ENCODE measurements at places on chromosomes 16 and 17. TPM values are rescaled to one million over a fixed set of nuclear protein-coding genes. Genes with fewer than 3 reads are reported as not detected.

GRCh38 chr16:52283018-52283417, 263.9 kb downstream of the TOX3 start:
- no peaks in the 10 kb centered on the region for H3K4me1 ChIP-seq
- H3K27me3 ChIP-seq = 0 out of 2 replicates have a peak, but pooled peaks cover 2% of the 10 kb centered on the region
- H3K27ac ChIP-seq = no peak overlapping the region
- no peak for DNase-seq

GRIN2C gene
- not detected for total RNA-seq

DNA sequence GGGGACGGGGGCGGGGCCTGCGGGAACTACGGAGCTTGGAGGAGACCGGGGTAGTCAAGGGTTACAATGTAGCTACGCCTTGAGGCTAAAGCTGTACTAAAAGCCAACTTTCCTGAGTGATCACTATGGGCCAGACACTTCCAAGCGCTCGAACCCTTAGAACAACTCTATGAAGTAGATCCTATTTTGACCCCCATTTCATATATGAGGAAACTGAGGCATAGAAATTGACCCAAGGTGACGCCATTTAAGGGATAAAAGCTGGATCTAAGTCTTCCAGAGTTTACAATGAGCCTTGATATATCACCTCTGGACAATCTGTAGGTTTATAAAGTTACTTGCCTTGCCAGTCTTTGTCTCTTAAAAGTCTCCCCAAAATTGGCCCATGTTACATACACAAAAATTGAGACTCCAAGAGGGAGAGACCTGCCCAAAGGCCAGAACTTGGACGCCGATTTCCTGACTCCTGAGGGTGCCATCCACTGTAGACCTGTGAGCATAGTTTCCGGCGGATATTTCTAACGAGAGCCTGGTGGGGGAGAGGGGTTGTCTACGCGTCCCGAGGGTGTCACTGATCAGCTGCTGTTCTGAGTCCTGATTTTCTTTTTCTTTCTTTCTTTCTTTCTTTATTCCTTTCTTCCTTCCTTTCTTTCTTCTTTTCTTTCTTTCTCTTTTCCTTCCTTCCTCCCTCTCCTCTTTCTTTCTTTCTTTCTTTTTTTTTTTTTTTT, 555 bp upstream of the NCBP3 start:
- no peak for DNase-seq

SLC52A1 gene
- total RNA-seq = not detected

RNF112 gene
- total RNA-seq = 0.07 TPM

CCL17 gene
- not detected for total RNA-seq

MYO15A gene
- total RNA-seq = 1.3 TPM

- DNase-seq = no peak
- H3K27ac ChIP-seq = no peak overlapping the region
- H3K27me3 ChIP-seq = no peaks in the 10 kb centered on the region
- peaks cover 3% of the 10 kb centered on the region for H3K4me1 ChIP-seq
- H3K36me3 ChIP-seq = no peaks in the 10 kb centered on the region
Measured at GRCh38 chr17:6753006-6753445, 2.8 kb upstream of the XAF1 start.

UTS2R gene
- not detected for total RNA-seq

GRCh38 chr16:57635266-57636097, 7.1 kb downstream of the ADGRG1 start:
- no peaks in the 10 kb centered on the region for H3K36me3 ChIP-seq
- DNase-seq = no peak
- no peaks in the 10 kb centered on the region for H3K27me3 ChIP-seq
- no peak overlapping the region for H3K27ac ChIP-seq

GRCh38 chr17:45336390-45337182, 19.8 kb upstream of the MAP3K14 start:
- no peak overlapping the region for H3K27ac ChIP-seq
- H3K36me3 ChIP-seq = no peaks in the 10 kb centered on the region
- H3K27me3 ChIP-seq = no peaks in the 10 kb centered on the region
- H3K4me1 ChIP-seq = no peaks in the 10 kb centered on the region

GRCh38 chr17:31130286-31131224, 35.8 kb downstream of the NF1 start:
- peak overlapping the region; percentile 42 for H3K4me3 ChIP-seq
- peak overlapping the region; percentile 78 for H3K27ac ChIP-seq
- peaks cover 64% of the 10 kb centered on the region for H3K4me1 ChIP-seq
- H3K36me3 ChIP-seq = peaks cover 4% of the 10 kb centered on the region

DNA sequence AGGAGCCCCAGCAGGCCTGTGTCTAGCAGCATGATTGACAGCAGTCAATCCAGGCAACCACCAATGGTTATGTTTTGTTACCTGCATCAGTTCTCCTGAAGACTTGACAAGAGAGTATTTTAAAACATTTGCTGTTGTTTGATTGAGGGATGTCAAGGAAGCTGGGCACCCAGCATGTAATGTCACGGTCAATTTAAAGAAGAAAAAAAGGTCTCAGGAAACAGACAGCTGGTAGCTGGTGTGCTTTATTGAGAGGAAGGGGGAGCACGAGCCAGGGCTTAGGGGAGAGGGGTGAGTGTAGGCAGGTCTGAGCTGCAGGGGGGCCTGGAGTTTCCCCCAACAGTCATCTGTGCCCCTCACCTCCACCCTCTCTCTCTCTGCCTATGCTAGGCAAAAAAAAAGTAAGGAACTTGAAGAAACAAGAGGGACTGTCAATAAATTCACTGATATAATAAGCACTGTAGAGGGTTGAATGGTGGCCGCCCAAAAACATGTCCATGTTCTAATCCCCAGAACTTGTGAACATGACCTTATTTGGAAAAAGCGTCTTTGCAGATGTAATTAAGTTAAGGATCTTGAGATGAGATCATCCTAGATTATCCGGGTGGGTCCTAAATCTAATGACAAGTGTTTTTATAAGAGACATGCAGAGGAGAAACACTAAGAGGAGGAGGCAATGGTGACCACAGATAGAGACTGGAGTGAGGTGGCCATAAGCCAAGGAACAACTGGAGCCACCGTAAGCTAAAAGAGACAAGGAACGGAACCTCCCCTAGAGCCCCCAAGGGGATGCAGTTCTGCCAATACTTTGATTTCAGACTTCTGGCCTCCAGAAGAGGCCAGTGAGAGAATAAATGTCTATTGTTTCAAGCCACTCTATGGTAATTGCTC, 14.5 kb downstream of the TSPOAP1 start:
- H3K4me3 ChIP-seq = no peak overlapping the region
- no peak for DNase-seq
- peaks cover 4% of the 10 kb centered on the region for H3K36me3 ChIP-seq

KIF2B gene
- total RNA-seq = not detected

OMG gene
- 0.11 TPM for total RNA-seq

GRCh38 chr17:71725811-71726210, 395.0 kb upstream of the SOX9 start:
- no peaks in the 10 kb centered on the region for H3K36me3 ChIP-seq
- no peaks in the 10 kb centered on the region for H3K4me1 ChIP-seq
- no peaks in the 10 kb centered on the region for H3K27me3 ChIP-seq

GRCh38 chr16:66903544-66904427, 14.9 kb downstream of the CDH16 start:
- H3K27me3 ChIP-seq = no peaks in the 10 kb centered on the region
- H3K36me3 ChIP-seq = no peaks in the 10 kb centered on the region
- no peak overlapping the region for H3K4me3 ChIP-seq
- DNase-seq = no peak
- no peak overlapping the region for H3K27ac ChIP-seq
- peaks cover 11% of the 10 kb centered on the region for H3K4me1 ChIP-seq

DNA sequence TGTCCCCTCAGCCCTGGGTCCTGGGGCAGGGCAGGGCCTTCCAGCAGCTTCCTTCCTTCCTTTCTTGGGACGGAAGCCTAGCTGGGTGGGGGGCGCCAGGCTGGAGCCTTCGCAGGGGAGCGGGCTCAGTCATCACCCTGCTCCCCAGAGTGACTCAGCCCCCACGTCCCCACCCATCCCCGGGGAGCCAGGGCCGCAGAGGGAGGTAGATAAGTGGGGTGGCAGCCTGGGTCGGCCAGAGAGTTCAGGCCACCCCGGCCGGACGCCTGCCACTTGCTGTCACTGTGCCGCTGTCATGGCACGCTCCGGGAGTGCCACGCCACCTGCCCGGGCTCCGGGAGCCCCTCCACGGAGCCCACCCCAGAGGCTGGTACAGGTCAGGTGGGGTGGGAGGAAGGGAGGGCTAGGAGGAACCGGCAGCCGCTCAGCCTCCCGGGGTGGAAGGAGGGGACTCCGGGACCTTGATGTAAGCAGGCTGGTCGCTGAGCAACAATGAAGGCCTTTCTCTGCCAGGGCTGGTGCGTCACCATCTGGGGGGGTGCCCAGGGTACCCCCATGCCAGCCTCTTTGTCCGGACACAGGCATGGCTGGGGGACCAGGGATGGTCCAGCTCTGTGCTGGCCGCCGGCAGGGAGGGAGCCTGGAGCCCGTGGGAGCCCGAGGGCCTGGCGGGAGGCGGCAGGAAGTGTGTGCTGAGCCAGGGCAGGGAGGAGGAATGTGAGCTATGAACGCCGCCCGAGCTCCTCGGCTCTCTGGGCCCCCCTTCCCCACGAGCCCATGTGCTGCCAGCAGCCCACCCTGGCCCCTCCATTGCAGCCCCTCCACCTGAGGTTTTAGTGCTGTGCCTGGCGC, 6.6 kb downstream of the NHERF2 start:
- H3K4me1 ChIP-seq = no peaks in the 10 kb centered on the region
- H3K27ac ChIP-seq = no peak overlapping the region
- no peak overlapping the region for H3K4me3 ChIP-seq
- H3K36me3 ChIP-seq = no peaks in the 10 kb centered on the region

DNA sequence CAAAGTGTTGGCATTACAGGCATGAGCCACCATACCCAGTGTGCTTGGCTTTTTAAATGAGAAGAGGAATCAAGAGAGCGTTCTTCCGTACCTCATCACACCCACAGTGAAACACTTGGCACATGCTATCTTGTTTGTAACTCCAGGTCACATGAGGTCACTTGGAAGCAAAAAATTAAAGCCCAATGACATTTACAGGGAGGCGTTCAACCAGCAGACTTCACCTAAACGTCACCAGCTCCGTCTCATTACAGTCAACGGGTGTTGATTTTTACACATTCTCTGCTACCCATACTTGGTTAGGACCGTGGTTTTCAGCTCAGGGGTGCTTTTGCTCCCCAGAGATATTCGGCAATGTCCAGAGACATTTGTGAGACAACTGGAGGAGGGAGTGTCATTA, 127.0 kb downstream of the XYLT1 start:
- no peak for DNase-seq
- no peaks in the 10 kb centered on the region for H3K27me3 ChIP-seq
- H3K27ac ChIP-seq = no peak overlapping the region
- H3K4me3 ChIP-seq = no peak overlapping the region

GRCh38 chr17:18038149-18038850, 668 bp downstream of the ATPAF2 start:
- H3K4me3 ChIP-seq = peak overlapping the region; percentile 81
- H3K27ac ChIP-seq = peak overlapping the region; percentile 70
- H3K27me3 ChIP-seq = no peaks in the 10 kb centered on the region
- peak; percentile 86 for DNase-seq
- peaks cover 68% of the 10 kb centered on the region for H3K4me1 ChIP-seq

GRCh38 chr16:11265124-11265523, 4.0 kb downstream of the TNP2 start:
- no peak overlapping the region for H3K4me3 ChIP-seq
- DNase-seq = no peak
- H3K4me1 ChIP-seq = no peaks in the 10 kb centered on the region
- H3K27me3 ChIP-seq = no peaks in the 10 kb centered on the region

DNA sequence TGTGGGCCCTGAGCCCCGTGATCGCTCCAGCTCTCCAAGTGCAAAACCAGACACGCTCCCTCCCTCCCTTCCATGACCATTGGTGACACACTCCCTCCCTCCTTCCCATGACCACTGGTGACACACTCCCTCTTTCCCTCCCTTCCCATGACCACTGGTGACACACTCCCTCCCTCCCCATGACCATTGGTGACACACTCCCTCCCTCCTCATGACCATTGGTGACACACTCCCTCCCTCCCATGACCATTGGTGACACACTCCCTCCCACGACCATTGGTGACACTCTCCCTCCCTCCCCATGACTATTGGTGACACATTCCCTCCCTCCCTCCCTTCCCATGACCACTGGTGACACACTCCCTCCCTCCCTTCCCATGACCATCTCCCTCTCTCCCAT, 56.3 kb downstream of the LMF1 start:
- no peaks in the 10 kb centered on the region for H3K27me3 ChIP-seq
- no peak for DNase-seq
- H3K4me3 ChIP-seq = no peak overlapping the region
- H3K36me3 ChIP-seq = no peaks in the 10 kb centered on the region

GRCh38 chr17:8960325-8961140, 5.0 kb downstream of the PIK3R5 start:
- 0 out of 2 replicates have a peak, but pooled peaks cover 3% of the 10 kb centered on the region for H3K27me3 ChIP-seq
- no peak for DNase-seq
- H3K36me3 ChIP-seq = no peaks in the 10 kb centered on the region
- no peak overlapping the region for H3K27ac ChIP-seq

PERCC1 gene
- total RNA-seq = not detected

DNA sequence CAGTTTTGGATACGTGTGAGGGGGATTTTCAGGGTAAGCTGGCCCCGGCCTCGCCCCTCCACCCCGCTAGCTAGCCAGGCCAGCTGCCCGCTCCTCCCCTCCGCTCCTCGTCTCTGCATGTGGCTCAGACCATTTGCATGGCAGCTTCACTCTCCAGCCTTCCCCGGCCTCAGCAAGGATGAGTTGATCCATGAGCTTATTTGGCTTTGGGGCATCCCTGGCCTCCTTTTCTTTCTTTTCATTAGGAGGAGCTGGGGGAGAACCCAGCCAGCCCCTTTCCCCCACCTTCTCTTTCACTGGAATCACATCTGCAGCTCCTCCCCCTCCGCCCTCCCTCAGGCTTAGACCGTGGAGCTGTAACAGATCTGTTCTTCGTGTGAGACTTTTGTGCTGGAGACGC, 30.7 kb downstream of the ELAC2 start:
- peak overlapping the region; percentile 66 for H3K4me3 ChIP-seq
- H3K4me1 ChIP-seq = peaks cover 78% of the 10 kb centered on the region
- peak overlapping the region; percentile 98 for H3K27ac ChIP-seq
- peak; percentile 83 for DNase-seq
- no peaks in the 10 kb centered on the region for H3K27me3 ChIP-seq

DNA sequence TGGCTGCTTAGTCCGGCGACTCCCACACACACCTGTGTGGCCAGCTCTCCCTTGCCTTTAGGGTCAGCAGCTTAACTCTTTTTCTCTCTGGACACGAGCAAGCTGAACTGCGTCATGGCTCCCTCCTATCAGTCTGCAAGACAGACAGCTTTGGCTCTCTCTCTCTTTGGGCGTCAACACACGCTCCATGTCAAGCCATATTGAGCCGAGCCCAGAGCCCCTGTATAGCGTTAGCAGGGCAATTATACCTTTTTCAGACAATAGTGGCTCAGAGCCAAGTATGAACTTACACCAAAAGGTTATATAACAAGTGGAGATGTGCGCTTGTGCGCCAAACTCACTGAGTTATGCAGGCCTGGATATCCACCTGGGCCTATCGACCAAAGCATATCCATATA, 34.8 kb upstream of the APPBP2 start:
- H3K36me3 ChIP-seq = no peaks in the 10 kb centered on the region
- H3K4me1 ChIP-seq = no peaks in the 10 kb centered on the region
- no peaks in the 10 kb centered on the region for H3K27me3 ChIP-seq
- no peak overlapping the region for H3K4me3 ChIP-seq

GRCh38 chr17:66459811-66460270, 157.4 kb downstream of the PRKCA start:
- no peaks in the 10 kb centered on the region for H3K36me3 ChIP-seq
- no peak overlapping the region for H3K27ac ChIP-seq
- no peaks in the 10 kb centered on the region for H3K27me3 ChIP-seq
- DNase-seq = no peak
- no peaks in the 10 kb centered on the region for H3K4me1 ChIP-seq
- H3K4me3 ChIP-seq = no peak overlapping the region
